T-helper 1 cell (primary cell): ENCODE measurements at places on chromosomes 2 and 18.

DNA sequence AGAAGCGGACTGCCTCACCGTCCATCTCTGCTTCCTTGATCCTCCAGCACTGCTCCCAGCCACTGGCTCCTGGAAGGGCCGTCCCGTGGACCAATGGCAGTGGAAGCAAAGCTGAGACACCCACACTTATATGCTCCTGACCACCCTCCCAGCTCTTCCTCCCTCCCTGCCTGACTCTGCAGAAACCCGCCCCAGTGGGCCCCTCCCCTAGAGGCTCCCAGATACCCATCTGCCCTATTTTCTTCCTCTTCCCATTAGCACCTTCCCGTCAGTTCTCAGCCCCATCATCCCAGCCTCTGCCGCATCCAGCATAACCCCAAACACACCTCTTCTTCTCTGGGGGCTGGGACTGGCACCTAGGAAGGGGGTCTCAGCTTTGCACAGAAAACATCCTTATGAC, at the start of gene CLEC4F:
CLEC4F (minus strand) TSS at position 101 of the 400 bp plus-strand sequence; CDS start at position 25, 76 bp downstream.
- no peak for DNase-seq

DNA sequence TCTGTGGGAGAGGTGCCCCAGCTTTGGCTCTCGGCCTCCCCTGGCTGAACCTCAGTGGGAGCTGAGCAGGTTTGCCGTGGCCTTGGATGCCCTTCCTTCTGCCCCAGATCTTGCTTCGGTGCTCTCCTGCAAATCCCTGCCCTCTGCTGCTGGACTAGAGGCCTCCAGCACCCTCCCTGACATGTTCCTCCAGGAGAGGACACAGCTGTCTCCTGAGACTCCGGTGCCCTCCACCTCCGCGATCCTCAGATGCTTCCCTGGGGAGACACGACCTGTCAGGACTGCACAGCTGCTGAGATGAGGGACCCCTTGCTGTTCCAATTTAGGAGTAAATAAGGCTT, 7.3 kb upstream of the NT5DC4 start:
- DNase-seq = no peak

GRCh38 chr18:61628085-61628484, 264.7 kb downstream of the RNF152 start:
- no peak for DNase-seq

DNA sequence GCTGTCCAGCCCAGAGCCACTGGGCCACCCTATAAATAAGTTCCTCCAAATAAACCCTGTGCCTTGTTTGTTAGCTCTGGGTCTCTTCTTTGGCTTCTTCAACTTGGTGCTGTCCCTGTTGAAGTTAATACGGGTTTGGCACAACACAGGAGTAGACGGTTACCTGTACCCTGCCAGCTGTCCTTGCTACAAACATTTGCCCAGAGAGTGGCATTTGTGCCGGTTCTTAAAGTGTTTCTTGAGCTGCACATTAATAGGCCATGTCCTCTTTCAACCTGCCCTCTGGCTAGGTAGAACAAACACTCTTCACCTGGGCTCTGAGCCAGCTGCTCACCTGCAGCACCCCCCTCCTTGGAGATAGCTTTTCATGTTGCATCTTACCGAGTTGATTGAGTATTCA, 139.2 kb downstream of the NEDD4L start:
- DNase-seq = no peak

DNA sequence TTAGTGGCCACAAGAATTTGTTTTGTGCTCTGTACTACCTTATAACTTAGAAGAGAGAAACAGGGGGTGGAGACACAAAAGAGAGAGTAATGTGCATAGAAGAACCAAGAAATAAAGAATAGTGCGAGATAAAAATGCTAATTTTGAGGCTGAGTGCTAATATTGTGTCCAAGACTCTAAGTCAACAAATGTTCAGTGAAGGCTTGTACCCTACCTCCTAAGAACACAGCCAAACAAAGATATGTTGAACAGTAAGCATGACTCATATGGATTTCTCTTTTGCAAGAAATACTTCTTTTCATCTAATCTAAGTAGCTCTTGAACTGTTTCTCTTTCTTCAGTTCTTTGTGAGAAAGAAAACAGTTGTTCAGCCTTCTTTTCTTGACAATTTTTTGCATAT, 45.2 kb downstream of the GAREM1 start:
- DNase-seq = no peak

DNA sequence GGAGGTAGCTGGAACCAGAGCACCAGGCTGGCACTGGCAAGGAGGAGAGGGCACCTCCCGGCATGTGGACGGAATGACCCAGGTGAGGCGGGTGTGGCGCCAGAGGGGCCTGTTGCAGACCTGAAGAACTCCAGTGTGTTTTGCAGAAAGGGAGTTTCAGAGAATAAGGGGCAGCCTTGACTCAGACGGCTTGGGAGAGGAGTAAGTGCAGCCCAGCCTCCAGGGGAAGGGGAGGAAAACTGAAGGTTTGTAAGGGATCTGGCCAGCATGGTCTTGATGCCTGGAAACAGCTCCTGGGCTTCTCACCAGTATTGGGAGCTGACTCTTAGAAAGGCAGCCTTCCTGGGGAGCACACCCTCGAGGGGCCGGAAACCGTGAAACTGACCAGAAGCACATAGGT, 101.1 kb downstream of the AGAP1 start:
- DNase-seq = no peak

- DNase-seq = no peak
Measured at GRCh38 chr2:112198780-112199179, 56.1 kb downstream of the ZC3H8 start.

GRCh38 chr2:190766595-190766994, 114.0 kb upstream of the GLS start:
- no peak for DNase-seq

- no peak for DNase-seq
Measured at GRCh38 chr2:101540518-101540917, 65.6 kb upstream of the RFX8 start.

- DNase-seq = no peak
Measured at GRCh38 chr2:144514616-144515091, 5.3 kb downstream of the ZEB2 start.

DNA sequence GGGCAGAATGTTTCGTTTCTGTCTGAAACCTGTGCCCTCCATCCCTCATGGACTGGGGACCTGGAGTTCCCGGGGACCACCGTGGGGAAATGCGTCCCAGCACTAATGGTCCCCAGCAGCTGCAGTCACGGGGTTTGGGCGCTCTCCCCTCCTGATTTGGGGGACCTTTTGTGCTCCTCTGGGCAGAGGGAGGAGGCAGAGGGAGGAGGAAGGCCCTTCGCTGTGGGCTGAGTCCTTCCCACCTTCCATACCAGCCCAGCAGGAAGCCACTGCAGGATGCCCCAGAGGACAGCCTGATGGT, 3.2 kb downstream of the GPR35 start:
- DNase-seq = no peak

- DNase-seq = no peak
Measured at GRCh38 chr18:38369772-38370690, 804.4 kb upstream of the CELF4 start.

- no peak for DNase-seq
Measured at GRCh38 chr2:28356095-28356911, 36.4 kb upstream of the FOSL2 start.

DNA sequence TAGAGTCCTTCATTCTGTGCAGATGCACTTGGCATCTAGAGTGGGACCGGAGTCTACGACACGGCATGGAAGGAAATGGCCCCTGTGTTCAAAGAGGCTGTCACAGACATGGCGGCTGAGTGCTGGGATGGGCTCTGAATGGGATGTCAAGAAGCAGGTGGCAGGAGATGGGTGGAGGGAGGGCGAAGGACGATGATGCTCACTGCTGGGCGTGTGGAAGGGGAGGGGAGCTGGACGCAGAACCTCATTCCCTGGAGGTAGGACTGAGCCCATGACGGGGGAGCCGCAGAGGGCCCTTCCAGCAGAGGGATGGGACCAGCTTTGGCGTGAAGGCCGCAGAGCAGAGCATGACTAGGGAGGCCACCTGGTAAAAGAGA, 18.8 kb upstream of the ALPI start:
- DNase-seq = no peak

- DNase-seq = no peak
Measured at GRCh38 chr2:218875692-218876246, 4.9 kb upstream of the WNT10A start.

- DNase-seq = no peak
Measured at GRCh38 chr2:69177785-69178636, 165.0 kb downstream of the ANTXR1 start.

- no peak for DNase-seq
Measured at GRCh38 chr2:114472246-114472645, 29.8 kb downstream of the DPP10 start.

- DNase-seq = no peak
Measured at GRCh38 chr2:153487448-153487847, 8.9 kb upstream of the RPRM start.

- no peak for DNase-seq
Measured at GRCh38 chr2:69053416-69053965, 40.5 kb downstream of the ANTXR1 start.

DNA sequence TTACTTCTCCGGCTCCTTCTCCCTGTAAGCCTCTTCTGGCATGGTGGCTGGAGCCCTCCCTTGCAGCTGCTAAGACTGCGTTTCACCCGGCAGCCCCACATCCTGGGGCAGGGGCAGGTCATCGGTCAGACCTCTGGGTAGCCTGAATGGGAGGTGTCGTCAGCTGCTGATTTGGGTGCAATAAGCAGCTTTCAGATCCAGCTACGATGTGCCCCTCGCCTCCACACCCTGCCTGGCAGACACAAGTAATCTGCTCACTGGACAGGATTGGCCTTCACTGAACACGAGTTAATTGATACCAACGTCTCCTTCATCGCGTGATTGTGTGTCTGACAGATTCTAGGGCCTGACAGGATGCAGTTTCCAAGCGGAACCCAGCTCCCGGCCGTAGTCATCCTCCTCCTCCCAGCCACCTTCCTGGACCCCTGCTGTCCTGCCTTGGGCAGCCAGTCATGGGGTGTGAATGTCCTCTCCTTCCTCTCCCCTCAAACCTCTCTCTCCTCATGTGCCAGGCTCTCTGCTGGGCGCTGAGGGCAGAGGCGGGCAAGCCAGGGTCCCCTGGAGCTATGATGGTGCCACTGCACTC, 18.9 kb upstream of the PDIA6 start:
- DNase-seq = no peak

- peak; percentile 84 for DNase-seq
Measured at GRCh38 chr2:19474128-19474527, 115.7 kb upstream of the OSR1 start.
